Colonic mucosa (tissue), 4 donors: ENCODE measurements at places on chromosomes 11 and 22. TPM values are rescaled to one million over a fixed set of nuclear protein-coding genes. Genes with fewer than 3 reads are reported as not detected.

Gene TPBGL
- total RNA-seq: 0.15 TPM

Gene NTM
- total RNA-seq: 1.6 TPM

Gene ART1
- not detected for total RNA-seq

Gene HIC2
- 6.3 TPM for total RNA-seq

Gene IL17REL
- total RNA-seq: 0.22 TPM

Gene SLC22A12
- not detected for total RNA-seq

Gene SVIP
- total RNA-seq: 30.0 TPM

Gene FKBP2
- total RNA-seq: 104 TPM

Gene OR6T1
- total RNA-seq: not detected

Gene GGTLC3
- not detected for total RNA-seq

Gene MPPED2
- total RNA-seq: 1.8 TPM

Gene LRRC55
- 0.27 TPM for total RNA-seq

Gene LRRC4C
- not detected for total RNA-seq

Gene EIF3F
- 229 TPM for total RNA-seq

Gene C11orf87
- total RNA-seq: not detected

Gene SLC22A25
- total RNA-seq: not detected

Gene KDM4F
- total RNA-seq: not detected

Gene RPUSD4
- total RNA-seq: 25.1 TPM

Gene GTSE1
- total RNA-seq: 7.8 TPM

Gene MS4A7
- total RNA-seq: 12.6 TPM

Gene SH3BP1
- 91.8 TPM for total RNA-seq

Gene RHOG
- 63.3 TPM for total RNA-seq

Gene LARGE1
- 45.2 TPM for total RNA-seq

Gene ACR
- total RNA-seq: 0.80 TPM

Gene RASL10A
- 0.42 TPM for total RNA-seq

Gene OR51I1
- not detected for total RNA-seq

Gene DRD4
- 0.79 TPM for total RNA-seq

Gene OR52I2
- not detected for total RNA-seq

Gene PKNOX2
- total RNA-seq: 1.3 TPM

Gene ELMOD1
- not detected for total RNA-seq

Gene SCGB1C1
- not detected for total RNA-seq

Gene C11orf16
- total RNA-seq: not detected

Gene ROM1
- 3.2 TPM for total RNA-seq

Gene DERL3
- 9.1 TPM for total RNA-seq

Gene OR51G1
- total RNA-seq: not detected

Gene TBX10
- total RNA-seq: 19.3 TPM

Gene MMP13
- total RNA-seq: not detected

Gene ASRGL1
- 71.7 TPM for total RNA-seq

Gene FOLR1
- total RNA-seq: not detected

Gene CTSW
- total RNA-seq: 1.2 TPM

Gene NEFH
- 0.42 TPM for total RNA-seq

Gene GGTLC2
- total RNA-seq: not detected

Gene TANGO2
- total RNA-seq: 34.1 TPM

Gene GPR83
- not detected for total RNA-seq

Gene ANGPTL5
- not detected for total RNA-seq

Gene HBB
- 113 TPM for total RNA-seq

Gene C11orf65
- 0.50 TPM for total RNA-seq

Gene GAB4
- total RNA-seq: not detected

Gene YPEL4
- total RNA-seq: 0.44 TPM

Gene PRRG4
- 11.5 TPM for total RNA-seq

Gene TIGD3
- total RNA-seq: 0.48 TPM

Gene APOL6
- total RNA-seq: 40.3 TPM

Gene OR4C16
- not detected for total RNA-seq

Gene SLC22A9
- total RNA-seq: not detected
